ENCODE measurements at places on chromosomes 4 and X. TPM values are rescaled to one million over a fixed set of nuclear protein-coding genes. Genes with fewer than 3 reads are reported as not detected.

GRCh38 chrX:10702031-10702430 is 81.6 kb upstream of the MID1 start:
- H3K4me3 ChIP-seq, result no peak overlapping the region
- peaks cover 3% of the 10 kb centered on the region for H3K27me3 ChIP-seq
- no peaks in the 10 kb centered on the region for H3K36me3 ChIP-seq
- no peaks in the 10 kb centered on the region for H3K4me1 ChIP-seq

The TADA2B gene
- total RNA-seq, result 20.2 TPM

- peaks cover 3% of the 10 kb centered on the region for H3K27me3 ChIP-seq
- H3K4me3 ChIP-seq, result peak overlapping the region; percentile 91
- peak; percentile 86 for DNase-seq
- H3K4me1 ChIP-seq, result peaks cover 20% of the 10 kb centered on the region
- no peaks in the 10 kb centered on the region for H3K36me3 ChIP-seq
Measured at GRCh38 chr4:52051615-52052474, 741 bp downstream of the SPATA18 start.

The HSFX3 gene
- total RNA-seq, result not detected

The CCDC149 gene
- total RNA-seq, result 4.0 TPM

DNA sequence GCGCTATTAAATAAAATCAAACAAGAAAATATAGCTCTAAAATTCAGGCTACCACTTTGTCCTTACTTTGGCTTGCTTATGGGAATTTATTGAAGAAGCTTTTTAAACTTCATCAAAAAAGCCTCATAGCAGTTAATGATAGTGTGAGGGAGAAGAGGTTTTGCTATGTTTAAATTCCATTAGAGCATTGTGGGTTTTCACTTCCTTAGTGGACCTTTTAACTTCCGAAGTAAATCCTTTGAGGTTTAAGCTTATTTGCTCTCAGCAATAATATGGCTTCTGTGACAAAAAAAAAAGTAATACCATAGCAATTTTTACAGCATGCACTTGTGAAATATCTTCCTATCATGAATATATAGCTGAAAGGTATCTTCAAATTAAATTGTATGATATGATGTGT is 120.2 kb upstream of the NDST4 start:
- no peak overlapping the region for H3K27ac ChIP-seq
- no peaks in the 10 kb centered on the region for H3K27me3 ChIP-seq
- no peak overlapping the region for H3K4me3 ChIP-seq
- no peak for DNase-seq
- no peaks in the 10 kb centered on the region for H3K36me3 ChIP-seq

GRCh38 chr4:150308824-150309472 is 230.7 kb downstream of the DCLK2 start:
- H3K27ac ChIP-seq, result no peak overlapping the region
- DNase-seq, result no peak
- no peak overlapping the region for H3K4me3 ChIP-seq
- no peaks in the 10 kb centered on the region for H3K27me3 ChIP-seq

DNA sequence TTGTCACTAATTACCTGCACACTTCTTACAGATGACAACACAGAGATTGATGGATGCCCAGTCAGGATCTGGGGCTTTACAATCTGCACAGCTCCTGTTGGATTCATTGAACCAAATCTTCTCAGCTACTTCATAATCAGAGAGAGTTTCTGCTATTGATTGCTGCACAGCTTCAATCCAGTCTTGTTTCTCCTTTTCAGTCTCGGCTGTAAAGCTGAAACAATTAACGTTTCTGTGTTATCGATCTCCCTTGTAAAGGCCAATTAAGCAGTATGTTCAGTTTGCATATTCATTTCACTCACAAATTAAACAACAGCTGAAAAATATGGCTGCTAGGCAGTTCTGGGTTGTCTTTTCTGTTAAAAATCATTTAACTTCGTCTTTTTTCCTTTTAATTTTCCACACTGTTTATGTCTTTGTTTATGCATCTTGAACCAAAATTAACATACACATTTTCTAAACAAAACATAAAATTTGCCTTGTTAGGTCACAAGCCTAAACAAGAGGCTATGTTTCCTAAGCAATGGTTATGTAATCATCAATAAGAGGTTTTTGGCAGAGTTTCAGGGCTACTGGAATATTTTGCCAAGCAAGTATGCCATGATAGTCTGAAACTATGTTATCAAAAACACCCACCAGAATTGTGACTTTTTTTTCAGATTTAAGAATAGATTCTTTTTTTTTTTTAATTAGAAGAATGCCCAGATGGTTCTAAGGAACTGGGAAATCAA is 79.2 kb downstream of the ARAP2 start:
- H3K4me3 ChIP-seq, result no peak overlapping the region
- no peaks in the 10 kb centered on the region for H3K27me3 ChIP-seq
- no peak for DNase-seq
- no peaks in the 10 kb centered on the region for H3K4me1 ChIP-seq

DNA sequence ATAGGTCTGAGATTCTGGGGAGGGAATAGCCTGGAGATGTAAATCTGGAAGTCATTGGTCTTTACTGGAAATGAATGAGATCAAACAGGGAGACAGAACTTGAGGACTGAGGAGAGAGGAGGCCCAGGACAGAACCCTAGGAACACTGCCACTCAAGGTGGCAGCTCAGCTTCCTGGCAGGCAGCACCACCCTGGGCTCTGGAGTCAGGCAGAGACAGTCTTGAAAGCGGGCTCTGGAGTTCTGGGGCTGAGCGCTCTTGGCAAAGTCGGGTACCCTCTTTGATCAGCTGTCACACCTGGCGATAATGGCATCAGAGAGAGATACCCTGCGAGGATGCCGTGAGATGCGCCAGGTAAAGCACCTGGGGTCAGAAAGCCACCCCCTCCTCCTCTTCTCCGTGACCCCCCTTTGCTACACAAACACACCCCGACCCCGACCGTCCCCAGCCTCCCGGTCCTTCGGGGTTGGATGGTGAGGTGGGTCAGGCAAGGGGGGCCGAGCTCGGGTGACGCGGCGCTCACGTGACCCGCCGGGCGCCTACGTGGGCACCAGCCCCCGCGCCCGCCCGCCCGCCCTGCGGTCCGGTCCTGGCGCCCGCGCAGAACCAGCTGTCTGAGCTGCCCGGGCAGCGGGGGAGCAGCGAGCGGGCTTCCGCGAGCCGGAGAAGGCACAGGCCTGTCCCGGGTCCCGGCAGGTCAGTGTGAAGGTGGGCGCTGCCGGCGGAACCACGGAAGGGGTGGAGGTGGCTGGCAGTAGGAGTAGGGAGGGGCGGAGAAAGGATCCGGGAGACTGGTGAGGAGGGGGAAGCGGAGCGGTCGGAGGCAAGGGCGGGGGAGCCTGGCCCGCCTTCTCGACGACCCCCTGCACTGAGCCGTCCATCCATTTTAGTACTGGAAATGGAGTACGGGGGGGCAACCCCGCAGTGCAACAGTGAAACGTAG is at the start of gene TCEAL3:
Gene TCEAL3, plus strand, starts transcription at position 600 of the 942 bp plus-strand sequence. CDS start 1,102 bp downstream, outside the sequence.
- peaks cover 10% of the 10 kb centered on the region for H3K36me3 ChIP-seq
- H3K27ac ChIP-seq, result peak within 1 kb of the TSS; percentile 67
- DNase-seq, result peak; percentile 38
- peaks cover 2% of the 10 kb centered on the region for H3K27me3 ChIP-seq

The MAGEB2 gene
- not detected for total RNA-seq

- H3K27me3 ChIP-seq, result peaks cover 4% of the 10 kb centered on the region
- H3K36me3 ChIP-seq, result no peaks in the 10 kb centered on the region
- DNase-seq, result no peak
- H3K27ac ChIP-seq, result no peak overlapping the region
- H3K4me1 ChIP-seq, result peaks cover 5% of the 10 kb centered on the region
- no peak overlapping the region for H3K4me3 ChIP-seq
Measured at GRCh38 chrX:70038515-70038914, 11.2 kb downstream of the AWAT2 start.

The NAP1L3 gene
- 18.3 TPM for total RNA-seq

The SSX7 gene
- not detected for total RNA-seq

The HTT gene
- total RNA-seq, result 62.4 TPM

DNA sequence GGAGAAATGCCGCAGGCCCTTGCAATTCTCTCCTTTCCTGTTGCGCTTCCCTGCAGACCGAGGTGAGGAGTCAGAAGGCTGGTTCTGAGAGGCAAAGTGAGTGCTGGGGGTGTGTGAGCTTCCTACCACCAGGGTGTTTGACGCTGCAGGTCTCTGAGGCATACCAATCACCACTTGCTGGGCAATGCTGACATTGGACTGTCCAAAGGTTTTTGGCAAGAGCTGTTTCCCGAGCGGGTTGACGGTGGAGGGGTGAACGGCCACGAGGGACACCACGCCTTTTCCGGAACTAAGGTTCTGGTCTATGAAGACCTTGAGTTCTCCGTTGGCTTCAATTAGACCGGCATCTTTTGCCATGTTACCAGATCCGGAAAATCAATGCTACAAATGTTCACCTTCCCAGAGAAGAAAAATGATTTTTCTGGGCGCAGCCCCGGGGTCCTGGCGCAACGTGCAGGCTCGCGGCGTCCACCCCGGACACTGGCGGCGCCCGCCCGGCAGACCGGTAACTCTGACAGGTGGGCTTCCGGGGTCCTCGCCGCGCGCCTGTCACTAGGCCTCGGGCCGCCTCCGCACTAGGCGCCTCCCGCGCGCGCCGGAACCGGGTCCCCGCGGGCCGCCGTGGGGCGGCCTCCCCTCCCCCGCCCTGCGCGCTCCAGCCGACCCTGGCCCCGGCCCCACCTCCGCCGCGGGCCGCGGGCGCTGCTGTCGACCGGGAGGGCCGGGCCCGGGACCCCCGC is 44.9 kb upstream of the FAM47C start:
- peak overlapping the region; percentile 56 for H3K4me3 ChIP-seq
- DNase-seq, result no peak
- H3K27me3 ChIP-seq, result peaks cover 3% of the 10 kb centered on the region
- no peaks in the 10 kb centered on the region for H3K4me1 ChIP-seq
- no peak overlapping the region for H3K27ac ChIP-seq
- H3K36me3 ChIP-seq, result no peaks in the 10 kb centered on the region

The CLDN34 gene
- 0.64 TPM for total RNA-seq

GRCh38 chr4:36332782-36333131 is 51.3 kb downstream of the DTHD1 start:
- H3K4me3 ChIP-seq, result no peak overlapping the region
- H3K27me3 ChIP-seq, result peaks cover 2% of the 10 kb centered on the region
- no peak overlapping the region for H3K27ac ChIP-seq
- DNase-seq, result no peak
- H3K36me3 ChIP-seq, result no peaks in the 10 kb centered on the region
- peaks cover 6% of the 10 kb centered on the region for H3K4me1 ChIP-seq

The CXCL8 gene
- not detected for total RNA-seq

DNA sequence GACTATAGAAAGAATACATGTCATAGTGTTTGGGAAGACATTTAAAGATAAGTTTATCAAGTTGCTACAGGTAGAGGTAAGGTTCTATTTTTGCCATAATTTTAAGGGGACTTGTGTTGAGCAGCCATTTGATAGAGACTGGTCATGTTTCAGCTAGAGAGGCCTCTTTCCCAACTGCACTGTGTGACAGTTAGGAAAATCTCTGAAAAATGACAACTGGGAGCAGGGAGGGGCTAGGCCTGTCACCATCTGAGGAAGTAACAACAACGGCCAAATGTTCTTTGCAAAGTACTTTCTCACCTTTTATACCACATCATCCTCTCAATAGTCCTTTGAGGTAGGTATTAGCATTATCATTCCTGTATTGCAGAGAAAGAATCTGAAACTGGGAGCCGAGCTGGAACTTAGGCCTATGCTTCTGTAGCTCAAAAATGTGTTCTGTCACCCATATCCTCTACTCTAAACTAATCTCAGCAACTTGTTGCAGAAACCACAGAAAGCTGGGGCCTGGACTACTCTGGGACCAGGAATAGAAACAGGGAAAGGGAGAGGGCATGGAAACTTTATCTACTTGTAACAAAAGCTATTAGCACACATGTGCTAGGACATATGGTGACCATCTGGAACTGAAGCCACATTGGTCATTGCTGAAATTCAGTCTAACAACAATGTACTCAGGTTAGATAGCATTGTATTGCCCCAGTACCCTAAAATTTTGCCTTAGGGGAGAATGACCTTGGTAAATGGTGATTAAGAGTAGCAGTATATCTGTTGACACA is 198.9 kb downstream of the MID1IP1 start:
- no peaks in the 10 kb centered on the region for H3K36me3 ChIP-seq
- peaks cover 3% of the 10 kb centered on the region for H3K27me3 ChIP-seq
- DNase-seq, result no peak
- H3K4me3 ChIP-seq, result no peak overlapping the region

DNA sequence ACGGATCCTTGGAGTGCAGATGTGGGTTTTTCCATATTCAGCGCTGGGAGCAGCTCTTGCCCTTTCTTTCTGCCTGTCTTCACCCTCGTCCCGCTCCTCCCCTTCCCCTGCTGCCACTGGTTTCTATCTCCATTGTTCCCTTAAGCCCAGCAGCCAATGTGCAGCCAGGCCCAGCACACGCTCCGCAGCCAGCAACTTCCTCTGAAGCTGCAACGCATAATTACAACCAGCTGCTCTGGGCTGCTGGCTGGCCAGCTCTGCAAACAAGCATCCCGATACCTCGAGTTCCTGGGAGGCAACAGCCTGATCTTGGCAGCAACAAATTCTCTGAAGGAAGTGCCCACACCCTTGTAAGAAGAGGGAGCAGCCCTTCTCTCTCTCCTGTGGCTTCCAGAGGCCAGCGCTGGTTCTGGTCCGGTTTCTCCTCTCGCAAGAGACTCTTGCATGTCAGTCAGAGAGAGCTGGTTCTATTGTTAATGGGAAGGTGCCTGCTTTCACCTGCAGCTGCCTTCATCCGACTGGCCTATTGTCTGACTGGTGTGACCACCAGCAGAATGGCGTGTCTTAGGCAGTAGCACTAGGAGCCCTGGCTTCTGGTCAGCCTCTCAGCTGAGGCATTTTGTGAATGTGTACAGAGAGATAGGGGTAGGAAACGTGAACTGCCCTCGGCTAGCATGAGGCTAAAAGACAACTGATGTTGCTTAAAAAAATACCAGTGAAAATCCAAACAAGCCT is 83.8 kb upstream of the MAML3 start:
- peak; percentile 57 for DNase-seq
- no peaks in the 10 kb centered on the region for H3K36me3 ChIP-seq
- H3K4me1 ChIP-seq, result peaks cover 46% of the 10 kb centered on the region
- H3K4me3 ChIP-seq, result peak overlapping the region; percentile 59
- H3K27ac ChIP-seq, result peak overlapping the region; percentile 85
- no peaks in the 10 kb centered on the region for H3K27me3 ChIP-seq

The PRRG3 gene
- total RNA-seq, result 3.7 TPM

The GLOD5 gene
- not detected for total RNA-seq

DNA sequence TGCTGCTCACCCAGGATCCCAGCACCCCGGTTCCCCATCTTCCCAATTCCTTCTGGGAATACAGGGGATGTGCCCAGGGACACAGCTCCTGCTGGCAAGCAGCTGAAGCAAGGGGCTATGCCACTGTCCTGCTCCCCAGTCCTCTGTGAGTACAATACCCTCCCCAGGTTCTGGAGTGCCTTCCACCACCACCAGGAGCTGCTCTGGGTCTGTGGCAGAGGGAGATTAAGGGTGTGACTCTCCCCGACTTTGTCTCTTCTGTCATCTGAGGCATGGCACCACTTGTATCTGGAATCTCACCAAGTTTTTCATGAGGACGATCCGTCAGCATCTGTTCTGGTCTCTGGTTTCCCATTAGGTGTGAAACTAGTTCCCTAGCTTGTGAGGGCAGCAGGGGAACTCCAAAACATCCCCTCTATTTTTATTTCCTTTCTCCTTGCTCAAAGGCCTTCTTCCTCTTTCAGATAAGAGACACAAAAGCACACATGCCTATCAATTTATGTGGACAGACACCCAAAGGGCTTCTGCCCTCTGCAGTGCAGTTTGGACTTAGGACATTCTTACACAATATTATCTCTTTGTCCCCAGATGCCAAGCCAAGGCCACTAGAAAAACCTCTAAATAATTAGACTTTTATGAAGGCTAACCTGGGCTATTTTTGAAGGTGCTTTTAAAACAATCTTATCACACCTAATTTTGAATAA is 26.8 kb downstream of the MGST2 start:
- H3K27me3 ChIP-seq, result peaks cover 4% of the 10 kb centered on the region
- H3K27ac ChIP-seq, result peak overlapping the region; percentile 82
- H3K36me3 ChIP-seq, result peaks cover 31% of the 10 kb centered on the region
- H3K4me1 ChIP-seq, result peaks cover 26% of the 10 kb centered on the region
- DNase-seq, result peak; percentile 32

The SHROOM2 gene
- total RNA-seq, result 22.3 TPM

The PPBP gene
- not detected for total RNA-seq

The IL2RG gene
- not detected for total RNA-seq
